ENCODE measurements at places on chromosomes 12 and 14.

- DNase-seq, result no peak
These were observed 207.2 kb downstream of the SLC5A8 start for GRCh38 chr12:101002696-101003419.

GRCh38 chr14:35512765-35513164 is 21.2 kb upstream of the INSM2 start:
- no peak for DNase-seq

GRCh38 chr12:40137252-40137651 is 31.4 kb upstream of the SLC2A13 start:
- DNase-seq, result no peak

DNA sequence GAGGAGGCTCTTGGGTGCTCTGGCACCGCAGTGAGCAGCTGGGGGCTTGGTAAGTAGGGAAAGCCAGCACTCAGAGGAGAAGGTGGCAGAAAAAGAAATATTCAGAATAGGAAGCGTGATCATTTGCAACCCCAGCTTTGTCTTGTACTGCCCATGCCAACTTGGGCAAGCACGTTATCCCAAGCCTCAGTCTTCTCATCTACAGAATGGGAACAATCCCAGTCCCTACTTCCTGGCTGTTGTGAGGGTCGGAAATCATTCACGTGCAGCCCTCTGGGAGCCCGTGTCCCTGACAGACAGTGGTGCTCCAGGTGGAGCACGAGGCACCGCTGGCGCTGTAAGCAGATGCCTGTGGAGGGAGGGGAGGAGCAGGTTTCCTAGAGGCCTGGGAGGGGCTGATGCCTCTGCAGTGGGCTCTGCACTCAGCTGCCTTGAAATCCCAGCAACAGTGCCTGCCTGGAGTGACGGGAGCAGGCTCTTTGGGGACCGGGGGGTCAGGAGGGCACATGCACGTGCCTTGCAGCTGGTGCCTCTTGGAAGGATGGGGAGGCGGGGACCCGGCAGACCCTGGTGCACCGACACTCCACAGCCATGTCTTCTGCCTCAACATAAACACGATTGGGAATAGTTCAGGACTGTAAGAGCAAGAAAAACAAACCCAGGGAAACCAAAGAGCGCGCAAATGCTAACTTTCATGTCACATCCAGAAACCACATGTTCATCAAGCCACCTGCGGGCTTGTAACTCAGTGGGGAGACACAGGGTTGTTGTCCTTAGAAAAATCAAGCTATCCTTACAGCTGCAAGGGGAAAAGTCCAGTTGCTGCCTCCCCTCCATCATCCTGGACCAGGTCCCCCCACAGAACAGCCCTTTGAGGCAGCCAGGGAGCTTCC is 86.5 kb upstream of the DIO3 start:
- DNase-seq, result no peak

DNA sequence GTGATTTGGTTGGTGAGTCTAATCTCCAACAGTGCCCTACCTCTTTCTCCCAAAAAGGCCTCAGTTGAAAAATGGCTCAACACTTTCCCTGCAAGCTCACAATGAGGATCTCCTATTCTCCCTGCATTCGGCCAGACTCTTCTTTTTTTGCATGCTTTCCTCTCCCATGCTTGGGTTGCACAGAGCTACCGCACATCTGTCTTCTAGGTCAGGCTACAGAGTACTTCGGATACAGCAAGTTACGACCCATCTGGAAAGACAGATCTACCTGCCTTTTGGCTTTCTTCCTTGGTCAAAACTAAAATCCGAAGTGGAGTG is 305 bp upstream of the SLC16A7 start:
- no peak for DNase-seq

GRCh38 chr12:13367973-13368372 is 171.4 kb downstream of the EMP1 start:
- no peak for DNase-seq

DNA sequence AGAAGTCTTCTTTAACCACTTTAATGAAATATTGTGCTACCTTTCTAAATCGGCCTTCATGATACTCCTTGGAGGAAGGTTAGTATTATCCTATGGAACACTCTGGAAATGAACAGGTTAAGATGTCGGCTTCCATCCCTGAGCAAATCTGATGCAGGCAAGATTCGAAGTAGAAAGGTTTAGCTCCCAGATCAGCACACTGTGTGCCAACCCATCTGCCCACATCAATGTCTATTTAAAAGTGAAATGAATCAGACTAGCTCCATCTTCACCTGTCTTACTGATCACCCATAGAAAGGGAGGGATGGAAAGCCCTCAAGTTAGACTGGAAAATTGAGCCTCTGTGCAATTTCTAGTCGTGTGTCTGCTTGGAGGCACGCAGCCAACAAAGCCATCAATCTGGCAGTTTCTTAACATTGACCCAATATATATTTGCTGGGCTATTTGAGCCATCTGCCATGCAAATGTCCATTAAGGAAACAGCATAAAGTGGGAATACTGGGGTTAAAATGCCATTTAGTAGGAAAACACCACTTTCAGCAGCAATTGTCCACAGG is 506.1 kb downstream of the RMST start:
- DNase-seq, result no peak

- no peak for DNase-seq
These were observed 630 bp downstream of the FOS start for GRCh38 chr14:75279153-75279762.

- DNase-seq, result no peak
These were observed 37.4 kb downstream of the GAS2L3 start for GRCh38 chr12:100610666-100611430.

DNA sequence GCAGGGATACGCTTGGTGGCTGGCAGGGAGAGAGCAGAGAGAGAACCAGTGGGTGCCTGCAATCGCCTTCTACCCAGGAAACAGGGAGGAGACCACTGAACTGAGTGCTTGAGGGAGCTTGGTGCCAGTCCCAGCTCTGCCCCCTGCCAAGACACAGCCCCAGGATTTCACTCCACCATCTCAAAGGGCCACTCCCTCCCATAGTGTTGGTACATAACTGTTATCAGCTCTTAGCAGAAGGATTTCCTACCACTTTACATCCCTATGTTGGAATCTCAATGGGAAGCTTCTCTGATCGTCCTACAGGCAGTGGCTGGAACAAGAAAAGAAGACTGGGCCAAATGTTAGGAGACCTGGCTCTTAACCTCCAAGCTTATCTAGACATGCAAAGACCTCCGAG is 157.4 kb upstream of the FOXN3 start:
- DNase-seq, result no peak

DNA sequence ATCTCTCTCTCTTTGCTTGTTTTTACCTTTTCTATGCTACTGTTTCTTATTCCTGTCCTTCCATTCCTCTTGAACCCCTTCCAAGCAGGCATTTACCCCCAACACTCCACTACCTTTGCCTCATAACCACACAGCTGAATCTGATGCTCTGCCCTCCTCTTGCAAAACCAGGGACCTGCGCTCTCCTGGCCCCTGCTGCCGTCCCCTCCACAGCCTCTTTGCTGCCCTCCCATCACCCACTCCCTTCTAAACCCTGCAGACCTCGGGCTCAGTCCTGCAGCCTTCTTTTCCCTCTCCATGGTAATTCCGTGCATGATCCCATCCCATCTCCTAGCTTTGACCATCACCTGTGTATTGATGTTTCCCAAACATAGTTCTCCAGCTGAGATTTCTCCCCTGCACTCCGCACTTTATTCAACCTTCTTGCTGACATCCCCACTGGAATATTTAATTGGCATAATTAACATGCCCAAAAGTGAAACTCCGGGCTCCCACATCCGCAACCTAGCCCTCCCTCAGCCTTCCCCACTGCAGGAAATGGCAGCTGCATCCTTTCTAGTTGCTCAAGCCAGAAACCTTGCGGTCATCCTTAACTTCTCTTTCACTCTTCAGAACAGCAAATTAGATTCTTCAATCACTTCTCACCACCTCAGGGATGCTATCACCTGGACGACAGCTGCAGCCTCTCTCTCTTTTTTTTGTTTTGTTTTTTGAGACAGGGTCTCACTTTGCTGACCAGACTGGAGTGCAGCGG is 16.0 kb downstream of the FIGNL2 start:
- DNase-seq, result no peak

DNA sequence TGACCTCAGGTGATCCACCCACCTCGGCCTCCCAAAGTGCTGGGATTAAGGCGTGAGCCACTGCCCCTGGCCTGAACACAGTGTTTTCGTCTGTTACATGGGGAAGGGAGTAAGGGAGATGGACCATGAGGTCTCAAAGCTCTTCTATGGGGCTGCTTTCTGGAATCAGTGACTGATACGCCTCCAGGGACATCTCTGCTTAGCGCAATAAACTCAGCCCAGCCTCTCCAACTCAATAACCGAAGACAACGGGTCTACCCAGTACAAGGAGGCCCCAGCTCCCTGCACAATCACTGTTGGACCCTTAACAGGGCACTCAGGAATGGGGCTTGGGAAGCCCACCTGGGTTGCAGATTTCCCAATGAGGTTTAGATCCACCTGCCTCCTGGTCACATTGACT is 42.6 kb upstream of the CHGA start:
- no peak for DNase-seq

GRCh38 chr12:127810041-127810440 is 456.9 kb upstream of the TMEM132C start:
- peak; percentile 70 for DNase-seq

GRCh38 chr12:54411391-54412241 is 7.5 kb downstream of the ITGA5 start:
- DNase-seq, result no peak

DNA sequence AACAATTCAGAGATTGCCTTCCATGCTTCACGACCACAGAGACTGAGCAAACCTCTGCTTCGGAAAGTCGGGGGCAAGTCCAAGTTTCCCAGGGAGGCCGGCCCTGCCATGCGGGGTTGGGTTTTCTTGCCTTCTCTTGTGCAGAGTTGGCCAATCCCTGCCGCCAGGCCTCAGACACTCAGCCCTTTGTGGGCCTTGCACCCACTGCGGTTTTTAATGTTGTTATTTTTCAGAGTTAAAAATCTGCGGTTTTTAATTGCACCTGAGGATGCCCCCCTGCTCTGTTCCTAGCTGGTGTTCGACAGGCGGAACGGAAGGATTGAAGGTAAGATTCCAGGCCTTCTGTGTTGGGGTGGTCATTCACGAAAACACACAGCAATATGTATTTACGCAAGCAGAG is 108.7 kb downstream of the CALM1 start:
- no peak for DNase-seq

DNA sequence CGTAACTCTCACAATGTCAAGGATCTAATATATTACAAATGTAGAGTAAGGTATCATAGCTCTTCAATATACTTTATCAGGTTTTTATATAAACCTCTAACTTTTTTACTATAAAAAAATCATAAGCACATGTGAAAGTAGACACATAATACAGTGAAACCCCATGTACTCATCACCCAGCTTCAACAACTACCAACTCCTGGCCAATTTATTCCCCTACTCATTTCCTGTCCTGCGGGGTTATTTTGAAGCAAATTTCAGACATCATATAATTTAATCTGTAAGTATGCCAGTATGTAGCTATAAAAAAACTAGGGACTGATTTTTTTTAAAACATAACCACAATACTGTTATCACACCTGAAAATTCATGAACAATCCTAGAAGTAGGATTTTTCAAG is 47.7 kb downstream of the NOPCHAP1 start:
- peak; percentile 32 for DNase-seq

DNA sequence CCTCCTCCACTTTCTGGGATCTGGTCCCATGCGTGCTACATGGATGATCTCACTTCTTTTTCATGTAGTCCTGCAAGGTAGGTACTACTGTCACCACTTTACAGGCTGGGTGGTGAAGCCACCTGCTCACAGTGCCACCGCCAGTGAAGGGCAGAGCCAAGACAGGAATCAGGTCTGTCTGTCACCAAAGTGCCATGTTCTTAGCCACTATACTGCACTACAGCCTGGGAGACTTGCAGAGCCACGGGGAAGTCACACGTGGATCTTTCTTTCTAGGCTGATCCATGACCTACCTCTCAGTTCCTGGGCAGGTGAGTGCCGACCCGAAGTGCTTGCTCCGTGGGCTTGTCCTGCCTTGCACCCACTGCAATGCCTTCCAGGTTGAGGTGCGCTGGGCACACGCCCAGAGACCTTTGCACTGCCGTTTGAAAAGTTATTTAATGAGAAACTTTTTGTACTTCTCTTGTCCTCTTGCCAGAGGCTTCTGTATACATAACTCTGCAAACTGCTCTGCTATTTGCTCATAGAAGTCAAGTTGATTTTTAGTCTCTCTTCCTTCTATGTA is 19.7 kb upstream of the CLMN start:
- DNase-seq, result no peak

DNA sequence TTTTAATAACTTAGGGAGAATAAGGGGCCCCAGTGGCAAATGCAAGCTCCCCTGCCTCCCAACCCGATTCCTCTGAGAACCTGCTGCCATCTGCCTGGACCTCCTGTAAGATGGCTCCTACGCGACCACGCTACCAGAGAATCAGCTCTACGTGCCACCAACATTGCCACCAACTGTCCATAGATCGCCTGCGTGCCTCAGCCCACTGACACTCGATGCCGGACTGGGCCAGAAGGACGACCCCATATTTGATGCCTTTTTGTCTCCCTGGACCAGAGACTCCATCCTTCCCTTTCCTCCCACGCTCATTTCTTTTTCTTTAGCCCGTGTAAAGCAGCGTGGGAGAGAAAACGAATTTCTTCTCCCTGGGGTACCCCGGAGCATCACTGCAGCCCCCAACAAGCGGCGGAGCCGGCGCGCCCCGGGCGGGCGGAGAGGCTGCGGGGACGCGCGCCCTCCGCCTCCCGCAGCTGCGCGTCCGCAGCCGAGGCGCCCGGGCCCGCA is 565 bp upstream of the KLHL42 start:
- DNase-seq, result no peak

DNA sequence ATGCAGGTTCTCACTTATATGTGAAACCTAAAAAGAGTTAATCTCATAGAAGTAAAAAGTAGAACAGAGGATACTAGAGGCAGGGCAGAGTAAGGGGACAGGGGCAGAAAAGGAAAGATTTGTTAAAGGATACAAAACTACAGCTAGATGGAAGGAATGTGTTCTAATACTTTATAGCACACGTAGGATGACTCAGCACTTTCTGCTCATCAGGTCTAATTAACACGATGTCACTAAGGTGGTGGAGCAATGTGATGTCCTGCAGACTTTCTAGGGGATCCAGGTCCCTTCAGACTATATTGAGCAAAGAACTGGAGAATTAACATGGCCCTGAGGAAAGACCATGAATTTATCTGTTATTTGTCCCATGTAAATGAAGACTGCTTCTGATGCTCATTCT is 80.8 kb upstream of the CMKLR1 start:
- no peak for DNase-seq

- DNase-seq, result no peak
These were observed 83.7 kb downstream of the PHETA1 start for GRCh38 chr12:111285200-111285599.

- DNase-seq, result no peak
These were observed 302.8 kb downstream of the PAWR start for GRCh38 chr12:79388011-79388410.

- no peak for DNase-seq
These were observed 15.5 kb downstream of the SUDS3 start for GRCh38 chr12:118391836-118392235.

DNA sequence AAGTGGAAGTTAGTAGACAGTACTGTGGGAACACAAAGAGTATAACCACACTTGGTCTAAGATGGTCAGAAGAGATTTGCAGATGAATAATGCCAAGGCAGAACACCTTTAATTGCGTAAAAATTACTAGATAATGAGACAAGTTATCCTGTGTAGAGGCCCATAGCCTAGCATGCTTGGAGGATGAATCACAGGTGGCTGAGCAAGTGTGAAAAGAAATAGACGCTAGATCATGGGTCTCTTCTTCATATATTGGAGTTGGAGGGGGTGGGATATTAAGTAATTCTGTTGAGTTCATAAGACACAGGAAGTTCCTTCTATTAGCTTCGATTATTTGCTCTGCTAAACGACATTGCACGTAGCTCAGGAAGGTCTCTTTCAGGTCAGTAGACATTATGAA is 454.3 kb upstream of the LMO3 start:
- no peak for DNase-seq

Measured in SK-N-MC (cell line).